Stimulated activated CD4-positive, alpha-beta T cell treated with anti-CD3 and anti-CD28 coated beads, TNF-alpha, amount 100 ng/mL, for 1 hour (primary cell): ENCODE measurements at places on chromosomes 11 and 22.

DNA sequence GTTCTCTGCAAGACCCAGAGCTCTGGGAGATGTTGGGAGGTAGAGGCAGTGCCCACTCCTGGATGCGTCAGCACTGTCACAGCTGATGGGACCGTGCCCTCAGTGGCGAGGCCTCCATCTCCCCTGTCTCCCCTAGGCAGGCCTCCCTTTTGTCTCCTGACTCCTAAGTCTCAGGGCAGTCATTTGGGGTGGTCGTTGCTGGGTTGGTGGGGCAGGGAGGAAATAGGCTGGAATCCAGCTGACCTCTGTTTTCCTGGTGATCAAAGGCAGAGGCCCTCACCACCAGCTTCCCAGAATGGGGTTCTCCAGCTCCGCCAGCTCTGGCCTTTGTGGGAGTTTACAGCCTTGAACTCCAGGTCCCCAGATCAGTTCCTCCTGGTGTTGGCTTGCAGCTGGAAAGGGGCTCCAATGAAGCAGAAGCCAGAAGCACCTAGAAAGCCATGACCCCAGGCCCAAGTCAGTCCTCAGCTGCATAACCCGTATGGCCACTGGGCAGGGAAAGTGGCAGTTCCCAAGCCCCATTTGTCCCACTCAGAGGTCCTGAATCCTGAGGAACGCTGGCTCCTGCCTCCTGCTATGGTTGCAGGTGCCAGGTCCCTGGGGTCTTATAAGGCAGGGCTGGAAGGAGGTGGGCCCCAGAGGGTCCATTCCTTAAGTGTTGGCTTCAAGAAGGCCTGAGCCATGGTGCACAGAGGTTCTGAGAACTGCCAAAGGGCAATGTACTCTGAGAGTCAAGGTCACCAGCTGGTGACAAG is 7.3 kb upstream of the FXYD2 start:
- no peak for DNase-seq

DNA sequence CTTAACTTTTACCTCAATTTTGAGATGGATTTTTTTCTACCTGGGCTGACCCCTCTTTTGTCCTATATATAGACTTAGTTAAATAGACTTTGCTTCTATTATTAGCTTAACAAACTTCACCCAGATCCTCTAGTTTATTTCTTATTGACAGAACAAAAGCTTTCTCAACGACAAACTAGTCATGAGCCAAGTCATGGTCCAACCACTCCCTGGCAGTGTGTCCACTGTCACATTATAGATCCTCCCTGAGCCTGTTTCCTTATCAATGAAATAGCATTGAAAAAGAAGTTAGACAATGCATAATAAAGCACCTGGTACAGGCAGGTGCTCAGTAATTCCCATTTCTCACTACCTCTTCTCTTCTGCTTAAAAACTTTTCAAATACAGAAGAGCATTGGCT is 155.1 kb downstream of the SPON1 start:
- DNase-seq = no peak

GRCh38 chr11:77101043-77101537 is 1.6 kb upstream of the OMP start:
- no peak for DNase-seq

DNA sequence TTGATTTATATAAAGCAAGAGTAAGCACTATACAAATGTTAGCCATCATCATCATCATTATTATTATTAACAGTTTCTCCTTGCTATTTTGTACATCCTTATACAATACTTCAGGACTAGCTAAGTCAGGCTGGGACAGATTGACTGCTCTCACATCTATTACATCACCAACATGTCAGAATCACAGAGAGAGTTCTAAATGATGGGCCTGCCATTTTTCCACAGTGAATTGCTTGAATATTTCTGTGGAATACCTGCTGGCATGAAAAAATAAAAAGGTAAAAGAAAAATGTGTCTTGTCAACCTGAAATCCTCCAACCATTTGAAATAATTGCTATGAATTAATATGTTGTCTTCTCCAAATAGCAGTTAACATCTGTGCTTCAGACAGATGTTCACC is 1311.3 kb downstream of the FAM181B start:
- no peak for DNase-seq

GRCh38 chr11:60918939-60919265 is 4.9 kb downstream of the TMEM109 start:
- DNase-seq = no peak

DNA sequence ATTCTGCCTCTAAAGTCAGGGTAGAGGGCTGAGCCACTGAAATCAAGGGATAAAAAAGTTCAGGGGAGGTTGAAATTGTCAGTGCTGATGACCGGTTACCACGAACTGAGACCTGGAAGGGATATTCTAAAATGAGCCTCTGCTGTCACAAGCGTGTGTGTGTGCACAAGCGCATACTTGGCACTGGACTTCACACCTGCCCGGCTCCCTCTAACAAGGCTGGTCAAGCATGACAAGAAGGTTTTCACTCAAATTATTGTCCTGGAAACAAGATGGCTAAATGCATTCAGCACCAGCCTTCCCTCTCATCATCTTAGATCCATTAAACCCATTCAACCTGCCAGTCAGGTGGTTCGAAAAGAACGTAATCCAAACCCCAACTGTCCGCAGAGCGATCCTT is 54.8 kb upstream of the CECR2 start:
- DNase-seq = no peak

DNA sequence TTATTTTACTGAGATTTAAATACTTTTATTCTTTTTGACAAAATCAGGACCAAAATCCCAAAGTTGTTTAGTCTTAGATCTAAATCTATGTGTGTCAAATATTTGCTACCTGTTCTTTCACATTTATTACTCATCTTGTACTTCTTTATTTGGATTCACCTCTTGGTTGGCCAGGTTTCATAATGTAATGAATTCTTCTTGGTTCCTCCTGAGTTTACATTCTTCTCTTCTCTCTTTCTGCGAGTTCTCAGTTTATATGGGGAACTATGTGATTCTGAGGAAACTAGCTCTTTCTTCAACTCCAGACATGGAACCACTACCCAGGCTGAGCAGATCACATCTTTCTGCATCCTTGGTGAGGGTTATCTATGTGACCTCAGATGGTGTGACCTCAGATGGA is 50.2 kb downstream of the EHF start:
- DNase-seq = no peak

- DNase-seq = no peak
Observed at GRCh38 chr11:124875401-124875800, 10.2 kb downstream of the ROBO3 start.

DNA sequence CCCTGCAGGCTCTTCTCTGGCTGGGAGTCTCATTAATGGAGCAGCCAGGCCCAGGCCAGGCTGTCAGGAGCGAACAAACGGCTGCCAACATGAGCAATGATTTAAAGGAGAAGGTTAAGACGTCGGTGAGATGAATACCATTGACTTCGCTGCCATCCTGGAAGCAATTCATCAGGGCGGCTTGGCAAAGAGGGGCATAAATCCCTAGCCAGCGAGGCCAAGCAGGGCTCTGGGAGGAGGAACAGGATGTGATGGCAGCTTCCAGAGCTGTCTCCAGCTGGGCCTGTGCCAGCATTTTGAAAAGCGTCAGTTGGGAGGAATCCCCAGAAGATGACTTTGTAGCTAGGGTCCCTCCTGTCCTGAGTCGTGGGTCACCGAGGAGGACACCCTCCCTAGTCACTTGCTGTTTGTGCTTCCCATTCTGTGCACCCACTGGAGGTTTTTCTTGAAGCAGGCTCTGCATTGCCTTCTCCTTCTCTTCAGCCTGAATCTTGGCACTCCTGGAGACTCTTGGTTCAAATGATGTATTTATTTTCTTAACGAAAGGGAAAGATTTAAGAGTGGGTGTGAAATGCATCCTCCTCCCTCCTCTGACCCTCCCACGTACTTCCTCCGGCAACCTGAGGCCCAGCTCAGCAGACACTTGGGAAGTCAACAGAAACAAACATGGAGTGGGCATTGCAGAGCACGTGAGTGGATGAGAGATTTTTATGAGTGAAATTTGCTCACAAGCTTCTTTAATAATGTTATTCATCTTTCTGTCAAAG is 476.3 kb upstream of the CADM1 start:
- no peak for DNase-seq

DNA sequence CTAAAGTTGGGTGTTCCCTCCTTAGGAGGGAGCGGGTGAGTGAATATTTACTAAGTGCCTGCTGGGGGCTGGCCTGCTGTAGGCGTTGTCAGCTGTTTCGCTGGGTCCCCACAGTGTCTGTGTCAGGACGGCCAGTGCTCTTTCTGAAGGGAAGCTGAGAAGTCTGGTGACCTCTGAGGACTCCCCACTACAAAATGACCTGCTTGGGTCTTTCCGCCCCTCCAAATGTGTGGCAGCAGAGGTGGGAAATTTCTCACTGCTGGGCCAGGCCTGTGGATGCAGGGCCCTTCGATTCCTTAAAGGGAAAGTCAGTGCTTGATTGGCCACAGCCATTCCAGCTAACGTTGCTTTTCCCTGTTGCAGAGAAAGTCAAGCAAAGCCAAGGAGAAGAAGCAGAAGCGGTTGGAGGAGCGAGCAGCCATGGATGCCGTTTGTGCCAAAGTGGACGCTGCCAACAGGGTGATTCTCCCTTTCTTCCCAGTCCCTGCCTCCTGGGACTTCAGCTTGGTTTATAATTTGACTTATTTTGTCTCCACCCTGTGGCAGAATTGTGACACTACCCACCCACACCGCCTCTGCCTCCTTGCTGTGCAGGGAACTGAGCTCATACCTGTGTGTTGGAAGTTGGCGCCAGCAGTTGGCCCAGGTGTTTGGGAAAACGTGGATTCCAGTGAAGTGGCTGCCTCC is 6.8 kb downstream of the NAA40 start:
- DNase-seq = peak; percentile 28

DNA sequence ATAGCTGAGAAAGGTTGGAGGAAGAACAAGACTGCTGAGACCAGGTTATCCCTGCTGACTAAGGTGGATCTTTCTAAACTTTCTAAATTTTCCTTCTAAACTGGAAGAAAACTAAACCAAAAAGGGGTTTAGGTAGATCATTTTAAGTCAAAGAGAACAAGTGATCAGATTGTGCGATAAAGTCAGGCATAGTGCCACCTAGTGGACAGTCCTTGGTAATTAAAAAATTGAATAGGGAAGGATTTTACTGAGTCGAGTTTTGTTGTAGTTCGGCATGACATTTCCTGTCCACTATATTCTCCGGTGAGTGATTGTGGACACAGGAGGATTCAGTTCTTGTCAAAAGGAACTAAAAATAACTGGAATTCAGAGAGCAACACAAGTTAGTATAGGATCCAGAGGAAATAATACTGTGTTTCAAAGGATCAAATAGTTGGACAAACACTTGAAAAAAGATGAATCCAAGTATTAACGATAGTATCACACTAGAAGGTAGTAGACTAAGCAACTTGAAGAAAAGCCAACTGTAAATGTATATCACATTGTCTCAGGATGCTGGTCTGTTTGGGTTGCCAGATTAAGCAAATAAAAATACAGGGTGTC is 1236.4 kb downstream of the FAM181B start:
- DNase-seq = no peak

DNA sequence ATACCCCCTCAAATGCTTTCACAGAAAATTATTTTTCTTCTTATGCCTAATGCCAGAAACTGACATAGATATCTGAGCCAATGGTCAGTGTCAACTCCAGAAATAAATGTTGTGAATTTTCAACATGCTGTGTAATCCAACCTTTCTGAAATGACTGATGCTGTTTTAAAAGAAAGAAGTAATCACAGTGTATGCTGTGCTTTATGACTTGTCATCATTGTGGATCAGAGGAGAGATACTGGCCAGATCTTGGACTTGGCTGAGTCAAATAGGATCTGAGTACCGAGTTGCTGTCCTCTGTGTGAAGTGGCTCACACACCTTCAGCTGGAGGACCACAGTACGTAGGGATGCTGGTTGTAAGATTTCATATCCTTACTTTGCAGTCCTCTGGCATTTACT is 89.9 kb upstream of the ARHGAP20 start:
- DNase-seq = no peak
